Activated naive CD8-positive, alpha-beta T cell treated with anti-CD3 and anti-CD28 coated beads, Interleukin-2, amount 50 U/mL, for 24 hours (primary cell): ENCODE measurements at places on chromosomes 6 and 20.

DNA sequence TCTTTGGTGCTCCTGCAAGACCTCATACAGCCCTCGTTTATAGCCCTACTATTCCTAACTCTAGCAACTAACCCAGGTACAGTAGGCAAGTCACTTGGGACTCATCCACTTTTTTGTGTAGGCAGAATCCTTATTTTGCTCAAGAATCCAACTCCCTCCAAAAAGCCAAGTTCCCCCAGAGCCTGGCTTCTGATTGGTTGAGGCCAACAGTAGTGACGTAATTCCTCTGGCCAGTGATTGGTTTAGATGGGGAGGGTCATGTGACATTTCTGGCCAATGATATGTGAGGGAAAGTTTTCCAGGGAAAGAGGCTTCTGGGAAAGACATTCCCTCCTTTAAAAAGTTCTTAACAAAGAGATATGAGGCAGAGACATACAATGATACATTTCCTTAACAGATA lies 32.1 kb downstream of the KIAA1755 start:
- DNase-seq: no peak

DNA sequence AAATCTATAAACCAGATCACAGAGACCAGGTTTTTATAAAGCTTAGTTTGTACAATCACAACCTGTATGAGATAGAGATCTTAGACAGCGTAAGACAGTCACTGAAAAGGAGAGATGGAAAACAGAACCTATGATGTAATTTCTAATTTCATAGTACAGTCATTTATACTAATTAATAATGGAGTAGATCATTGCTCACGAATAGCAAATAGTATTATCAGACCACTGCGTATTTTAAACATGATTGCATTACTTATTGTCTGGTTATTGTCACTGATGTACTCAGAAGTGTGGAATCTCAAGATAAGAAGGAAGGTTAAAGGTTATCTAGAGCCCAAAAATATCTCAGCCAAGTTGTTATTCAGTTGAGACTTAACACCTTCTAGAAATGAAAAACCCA lies 115.6 kb downstream of the KHDC1L start:
- DNase-seq: no peak

DNA sequence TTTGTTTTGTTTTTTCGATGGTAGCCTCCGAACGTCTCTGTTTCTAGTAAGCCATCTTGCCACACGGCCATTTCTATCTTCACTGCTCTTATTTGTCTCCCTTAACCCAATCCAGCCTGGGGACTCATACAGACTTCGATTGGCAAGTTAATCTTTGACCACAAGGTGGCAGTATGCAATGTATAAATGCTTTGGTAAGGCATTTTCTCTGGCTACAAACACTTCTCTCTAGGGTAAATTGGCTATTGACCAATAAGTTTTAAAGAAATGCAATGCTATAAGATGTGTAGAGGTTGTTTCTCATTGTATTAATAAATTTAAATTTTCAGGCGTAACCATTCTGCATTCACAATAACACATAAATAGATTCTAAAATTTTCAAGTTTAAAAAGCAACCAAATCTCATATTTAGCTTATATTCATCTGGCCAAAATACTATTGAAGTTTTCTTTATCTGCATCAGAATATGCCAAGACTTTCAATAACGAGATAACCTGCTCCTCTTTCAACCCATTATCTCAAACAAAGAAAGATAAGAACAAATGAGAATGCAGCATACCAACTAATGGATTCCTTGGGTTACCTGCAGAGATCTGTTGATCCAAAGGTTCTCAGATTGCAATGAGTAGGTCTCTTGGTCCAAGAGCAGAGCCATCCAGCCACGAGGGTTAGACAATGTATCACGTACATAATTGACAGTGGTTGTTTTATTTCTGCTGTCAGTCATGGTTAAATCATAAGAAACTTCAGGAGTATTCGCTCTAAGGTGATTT lies 231.9 kb downstream of the PKHD1 start:
- peak; percentile 3 for DNase-seq

DNA sequence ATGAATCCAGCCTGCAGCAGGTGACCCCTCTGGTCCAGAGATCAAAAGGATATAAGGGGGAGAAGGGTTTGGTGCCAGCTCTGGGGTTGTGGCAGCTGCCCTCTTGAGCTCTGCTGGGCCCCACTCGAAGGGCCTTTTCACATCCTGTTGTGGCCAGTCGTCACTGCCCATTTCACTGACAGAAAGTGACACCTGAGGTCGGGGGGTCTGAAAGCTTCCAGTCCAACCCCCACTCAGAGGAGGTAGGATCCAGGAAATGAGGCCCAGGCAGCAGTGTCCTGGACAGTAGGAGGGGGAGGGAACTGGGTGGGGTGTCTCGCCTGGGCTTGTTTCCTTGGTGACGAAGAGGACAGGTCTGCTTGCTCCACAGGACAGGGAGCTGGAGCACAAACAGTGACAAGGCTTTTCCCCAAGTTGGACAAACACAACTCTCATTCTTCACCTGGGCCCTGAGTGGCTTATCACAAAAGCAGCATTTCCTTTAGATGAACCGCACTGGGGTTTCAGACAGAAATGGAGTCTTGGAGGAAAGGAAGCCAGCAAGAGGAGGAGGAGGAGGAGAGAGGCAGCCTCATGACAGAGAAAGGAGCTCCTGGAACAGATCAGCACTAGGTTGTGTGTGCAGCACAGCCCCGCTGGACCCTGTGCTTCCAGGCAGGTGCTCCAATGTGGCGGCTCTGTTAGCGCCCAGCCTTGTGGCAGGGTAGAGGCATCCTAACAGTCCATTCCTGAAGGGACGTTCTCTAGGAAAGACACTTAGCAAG lies 11.0 kb downstream of the FRS3 start:
- no peak for DNase-seq

DNA sequence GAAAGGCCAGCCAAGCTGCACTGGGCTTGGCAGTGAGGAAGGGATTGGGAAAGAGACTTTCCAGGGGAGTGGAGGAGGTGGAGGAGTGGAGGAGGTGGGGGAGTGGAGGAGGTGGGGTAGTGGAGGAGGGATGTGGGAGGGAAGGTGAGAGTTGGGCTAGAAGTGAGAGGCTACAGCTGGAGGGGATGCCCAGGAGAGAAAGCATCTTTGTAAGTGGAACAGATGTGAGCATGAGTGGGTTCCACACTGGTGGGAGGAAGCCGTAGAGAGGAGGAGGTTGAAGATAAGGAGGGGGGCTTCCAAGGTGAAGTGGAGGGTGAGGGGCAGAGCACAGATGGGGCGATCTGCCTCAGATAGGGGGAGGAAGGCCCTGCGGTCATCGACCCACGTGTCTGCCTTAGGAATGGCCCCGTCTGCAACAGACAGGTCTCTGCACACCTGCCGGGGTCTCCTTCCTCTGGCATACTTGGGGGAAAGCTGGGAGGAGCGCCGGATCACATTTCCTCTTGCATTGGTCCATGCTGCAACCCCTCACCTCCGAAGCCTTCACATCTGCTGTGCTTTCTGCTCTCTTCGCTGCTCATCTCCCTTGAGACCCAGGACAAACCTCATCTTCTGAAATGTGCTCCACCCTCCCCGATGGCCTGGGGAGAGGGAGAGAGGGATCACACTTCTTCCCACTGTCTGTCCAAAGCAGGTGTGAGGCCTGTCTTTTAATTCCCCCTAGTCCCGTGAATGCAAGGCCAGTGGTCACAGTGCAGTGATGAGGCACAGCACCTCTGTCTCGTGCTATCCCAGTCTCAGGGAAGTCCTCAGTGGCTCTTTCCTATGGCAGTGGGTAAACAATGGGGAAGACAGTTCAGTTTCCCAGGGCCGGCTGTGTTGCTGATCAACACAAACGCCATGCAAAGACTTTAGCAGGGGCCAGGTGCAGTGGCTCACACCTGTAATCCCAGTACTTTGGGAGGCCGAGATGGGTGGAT lies 48.6 kb upstream of the SNX9 start:
- no peak for DNase-seq

DNA sequence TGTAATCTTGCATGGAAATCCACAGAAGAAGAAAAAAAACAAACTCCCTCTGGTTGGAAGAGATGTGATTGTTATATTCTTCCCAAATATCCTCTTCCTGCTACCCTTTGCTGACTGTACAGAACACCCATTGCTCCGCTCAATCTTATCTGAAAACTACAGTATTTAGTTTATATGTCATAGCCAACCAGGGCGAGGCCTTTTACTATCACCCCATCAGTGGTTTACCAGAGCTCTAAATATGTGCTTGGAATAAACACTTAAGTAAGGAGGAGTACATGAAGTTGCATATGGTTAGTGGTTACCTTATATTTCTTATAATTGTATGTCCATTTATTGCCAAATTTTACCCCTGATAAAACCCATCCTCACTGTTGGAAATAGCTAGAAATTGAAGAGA lies 12.2 kb downstream of the PRL start:
- DNase-seq: no peak

DNA sequence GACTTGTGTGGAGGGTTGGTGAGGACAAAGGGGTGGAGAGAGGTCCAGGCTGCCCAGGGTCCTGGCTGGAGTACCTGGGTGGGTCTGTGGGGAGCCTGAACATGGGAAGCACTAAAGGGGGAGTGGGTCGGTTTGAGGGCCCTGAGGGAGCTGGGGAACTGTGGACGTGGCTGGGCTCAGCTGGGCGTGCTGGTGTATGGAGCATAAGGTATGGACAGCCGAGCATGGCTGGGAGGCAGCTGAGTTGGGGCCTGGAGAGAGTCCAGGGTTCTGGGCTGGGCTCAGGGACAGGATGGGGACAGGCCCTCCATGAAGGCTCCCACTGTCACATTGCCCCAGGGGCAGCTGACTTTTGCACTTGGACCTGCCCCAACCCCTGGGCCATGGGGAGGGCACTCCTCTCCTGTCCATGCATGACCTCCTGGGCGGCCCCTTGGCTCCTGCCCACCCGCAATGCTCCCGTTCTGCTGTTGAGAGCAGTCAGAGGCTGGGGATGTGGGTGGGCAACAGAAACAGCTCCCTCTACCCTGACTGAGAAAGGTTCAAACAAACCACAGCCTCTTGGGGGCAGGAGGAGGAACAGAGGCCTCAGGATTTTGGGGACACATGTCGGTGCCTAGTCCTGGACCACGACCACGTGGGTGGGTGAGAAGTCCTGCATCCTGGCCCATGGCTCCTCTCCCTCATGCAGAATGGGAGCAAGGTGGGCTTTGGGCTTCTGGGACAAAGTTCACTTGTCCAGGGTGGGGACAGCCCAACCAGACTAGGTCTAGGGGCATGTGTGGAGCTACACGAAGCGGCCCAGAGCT lies 4.5 kb downstream of the C20orf204 start:
- no peak for DNase-seq

- no peak for DNase-seq
These were observed 18.3 kb downstream of the KIAA1586 start for GRCh38 chr6:57064809-57065208.

GRCh38 chr6:141452354-141452686 lies 680.4 kb upstream of the GJE1 start:
- no peak for DNase-seq

GRCh38 chr6:46876126-46876525 lies 45.6 kb downstream of the ADGRF5 start:
- no peak for DNase-seq

DNA sequence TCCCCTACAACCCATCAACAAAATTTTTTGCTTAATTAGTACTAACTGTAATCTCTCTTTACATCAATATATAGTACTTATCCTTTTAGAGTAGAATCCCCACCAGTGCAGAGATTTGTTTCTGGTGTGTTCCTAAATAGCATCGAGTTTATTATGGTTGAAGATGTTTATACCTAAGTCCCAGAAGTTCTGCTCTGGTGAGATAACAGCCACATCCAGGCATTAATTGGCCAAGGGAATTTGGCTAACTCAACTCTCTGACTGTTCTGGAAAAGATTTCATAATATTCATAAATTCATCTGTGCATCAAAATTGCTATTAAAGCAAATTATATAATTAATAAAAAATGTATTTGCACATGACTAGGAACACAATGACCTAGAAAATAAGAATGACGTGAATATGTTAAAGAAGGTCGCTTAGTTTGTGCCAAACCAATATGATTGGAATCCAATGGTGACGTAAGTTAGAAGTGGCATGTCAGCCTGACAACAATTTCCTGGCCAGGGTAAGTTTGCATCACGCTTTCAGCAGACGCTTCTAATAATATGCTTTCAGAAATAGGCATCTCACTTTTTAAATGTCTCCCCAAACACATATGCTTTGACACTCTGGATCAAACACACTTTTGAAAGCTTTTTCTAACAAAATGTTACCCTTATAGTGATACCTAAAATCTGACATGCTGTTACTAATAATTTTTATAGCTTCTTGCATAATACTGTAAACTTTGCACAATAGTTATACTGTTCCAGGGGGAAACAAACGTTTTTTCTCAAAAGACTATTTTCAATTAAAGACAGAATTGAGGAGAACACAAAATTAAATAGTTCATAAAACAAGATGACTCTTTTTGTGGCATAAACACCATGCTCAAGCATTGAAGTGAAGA lies 236.7 kb downstream of the TENT5A start:
- no peak for DNase-seq

- no peak for DNase-seq
These were observed 97.9 kb downstream of the ID4 start for GRCh38 chr6:19934996-19935591.

DNA sequence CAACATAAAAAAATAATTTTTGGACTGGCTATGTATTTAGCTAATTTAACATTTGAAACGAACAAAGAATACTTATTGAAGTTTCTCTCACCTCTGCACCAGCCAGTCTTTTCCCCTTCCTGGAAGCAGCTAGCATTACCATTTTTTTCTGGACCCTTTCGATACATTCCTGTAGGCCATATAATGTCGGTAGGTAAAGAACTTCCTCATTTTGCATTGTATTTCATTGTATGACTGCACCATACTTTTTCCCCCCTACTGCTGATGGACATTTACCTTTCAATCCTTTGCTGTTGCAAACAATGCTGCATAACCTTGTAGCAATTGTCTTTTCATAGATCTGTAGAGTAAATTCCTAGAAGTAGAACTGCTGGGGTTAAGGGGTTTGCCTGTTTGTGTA lies 17.6 kb downstream of the CBFA2T2 start:
- no peak for DNase-seq

GRCh38 chr6:16334671-16335070 lies 96.3 kb downstream of the GMPR start:
- DNase-seq: no peak

DNA sequence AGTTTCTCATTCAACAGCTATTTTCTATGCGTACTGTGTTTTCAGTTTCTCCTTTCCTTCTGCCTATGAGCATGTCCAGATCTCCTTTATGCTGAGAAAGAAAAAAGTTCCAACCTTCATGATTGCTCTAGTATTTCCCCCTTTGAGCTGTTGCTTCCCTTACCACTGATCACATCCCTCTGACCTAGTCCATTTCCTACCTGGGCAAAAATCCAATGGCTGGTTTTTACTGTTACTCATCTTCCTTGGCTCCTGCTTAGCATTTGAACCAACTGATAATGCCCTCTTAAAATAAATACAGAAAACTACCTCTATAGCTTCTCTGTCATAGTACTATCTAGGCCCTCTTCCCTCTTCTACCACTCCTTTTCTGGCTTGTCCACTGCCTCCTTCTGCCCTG lies 6.0 kb downstream of the RFX6 start:
- no peak for DNase-seq

- DNase-seq: peak; percentile 18
These were observed 640 bp downstream of the NFS1 start for GRCh38 chr20:35698298-35699126.
